Lung (tissue), 17 donors: ENCODE measurements at places on chromosomes 11 and 22.

- DNase-seq: no peak
These were observed 72.3 kb downstream of the ETS1 start for GRCh38 chr11:128515086-128515485.

- DNase-seq: no peak
These were observed 275.2 kb upstream of the KIRREL3 start for GRCh38 chr11:127275774-127276173.

DNA sequence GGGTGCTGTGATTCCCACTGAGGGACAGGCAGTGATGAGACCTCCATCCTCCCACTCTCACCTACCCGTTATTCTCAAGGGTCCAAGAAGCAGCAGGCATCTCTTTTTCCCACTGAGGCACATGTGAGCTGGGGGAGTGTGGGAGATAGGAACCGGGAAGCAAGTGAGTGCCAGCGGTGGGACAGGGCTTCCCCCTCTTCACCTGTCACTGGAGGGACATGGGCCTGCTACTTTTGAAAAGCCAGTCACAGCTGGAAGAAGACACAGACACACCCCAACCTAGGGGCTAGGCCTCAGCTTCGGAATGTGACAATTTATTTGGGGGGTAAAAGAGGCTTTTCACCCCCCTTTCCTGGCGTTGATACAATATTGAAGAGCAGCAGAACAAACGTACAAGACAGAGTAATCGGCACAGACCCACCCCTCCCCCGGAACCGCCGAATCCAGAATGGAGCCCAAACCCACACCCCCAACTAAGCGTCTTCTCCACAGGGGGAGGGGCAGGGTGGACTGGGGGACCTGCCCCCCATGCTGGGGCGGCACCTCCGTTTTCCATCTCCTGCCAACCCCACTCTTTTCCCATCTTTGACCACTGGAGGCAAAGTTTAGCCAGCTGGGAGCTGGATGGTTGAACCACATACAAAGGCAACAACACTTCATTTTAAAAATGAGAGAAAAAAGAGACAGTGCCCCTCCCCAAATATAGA, 10.7 kb downstream of the CBX6 start:
- DNase-seq: peak; percentile 47

GRCh38 chr22:35496768-35497312, 43.8 kb upstream of the RASD2 start:
- no peak for DNase-seq

GRCh38 chr11:20608934-20609333, 9.5 kb downstream of the SLC6A5 start:
- DNase-seq: no peak

- no peak for DNase-seq
These were observed 36.1 kb upstream of the SYT13 start for GRCh38 chr11:45322111-45322705.

DNA sequence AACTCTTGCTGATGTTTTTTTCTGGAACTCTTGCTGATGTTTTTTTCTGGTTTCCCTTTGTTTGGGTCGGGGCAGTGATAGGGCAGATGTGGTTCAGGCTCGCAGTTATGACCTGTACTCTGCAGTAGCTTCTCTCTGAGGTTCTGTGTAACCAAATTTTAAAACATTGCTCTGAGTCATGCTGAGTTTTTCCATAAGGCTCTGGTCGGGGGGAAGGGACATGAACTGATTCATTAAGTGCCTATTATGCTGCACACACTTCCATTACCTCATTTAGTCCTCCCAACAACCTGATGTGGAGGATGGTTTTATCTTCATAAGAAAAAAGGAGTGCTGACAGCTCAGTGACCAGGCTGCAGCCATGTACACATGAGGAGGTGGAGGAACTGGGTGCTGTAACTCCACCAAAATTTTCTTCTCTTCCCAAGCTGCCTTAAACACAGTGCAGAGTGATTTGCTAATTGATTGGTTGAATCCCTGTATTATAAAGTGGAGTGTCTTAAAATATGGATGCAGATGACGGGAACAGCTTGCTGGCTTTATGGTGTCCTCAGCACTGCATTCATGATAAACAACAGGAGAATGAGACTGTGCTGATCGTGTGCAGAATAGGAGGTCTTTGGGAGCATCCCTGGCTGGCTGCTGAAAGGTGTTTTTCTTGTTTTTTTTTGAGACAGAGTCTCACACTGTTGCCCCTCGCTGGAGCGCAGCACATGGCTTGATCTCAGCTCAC, 19.1 kb downstream of the TNRC6B start:
- DNase-seq: no peak

- no peak for DNase-seq
These were observed 11.9 kb downstream of the KLHL35 start for GRCh38 chr11:75421035-75421602.

DNA sequence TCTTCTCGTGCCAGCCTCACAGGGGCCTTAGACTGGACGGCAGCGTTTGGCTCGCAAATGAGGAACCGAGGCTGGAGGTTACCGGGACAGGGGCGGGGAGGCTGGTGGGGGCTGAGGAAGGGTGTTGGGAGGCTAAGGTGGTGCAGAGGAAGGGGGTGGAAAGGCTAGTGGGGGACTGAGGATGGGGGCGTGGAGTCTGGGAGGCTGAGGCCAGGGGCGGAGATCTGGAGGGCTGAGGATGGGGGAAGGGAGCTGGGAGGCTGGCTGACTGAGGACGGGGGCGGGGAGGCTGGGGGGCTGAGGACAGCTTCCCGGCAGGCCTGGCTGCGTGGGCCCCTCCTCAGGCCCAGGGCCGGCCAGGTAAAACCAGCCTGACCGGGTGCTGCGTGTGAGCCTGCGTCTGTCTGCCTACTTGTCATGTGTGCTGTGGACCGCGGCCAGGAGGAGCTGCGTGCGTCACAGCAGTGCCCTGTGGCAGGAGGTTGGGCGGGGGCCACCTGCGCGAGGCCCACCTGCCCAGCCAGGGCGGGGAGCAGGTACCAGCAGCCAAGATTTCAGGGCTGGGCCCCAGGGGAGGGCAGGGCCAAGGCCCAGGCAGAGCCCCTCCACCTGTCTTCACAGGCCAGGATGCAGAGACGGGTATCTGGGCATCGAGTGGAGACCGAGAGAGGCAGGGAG, 9.4 kb upstream of the PIM3 start:
- DNase-seq: peak; percentile 95

- no peak for DNase-seq
These were observed 185.8 kb upstream of the POU2AF2 start for GRCh38 chr11:111059726-111060125.

- DNase-seq: no peak
These were observed 40.4 kb downstream of the RCN1 start for GRCh38 chr11:32131321-32131720.

GRCh38 chr11:132111838-132112237, 741.4 kb downstream of the NTM start:
- peak; percentile 31 for DNase-seq

GRCh38 chr11:130295657-130296056, 19.1 kb downstream of the ZBTB44 start:
- DNase-seq: no peak

DNA sequence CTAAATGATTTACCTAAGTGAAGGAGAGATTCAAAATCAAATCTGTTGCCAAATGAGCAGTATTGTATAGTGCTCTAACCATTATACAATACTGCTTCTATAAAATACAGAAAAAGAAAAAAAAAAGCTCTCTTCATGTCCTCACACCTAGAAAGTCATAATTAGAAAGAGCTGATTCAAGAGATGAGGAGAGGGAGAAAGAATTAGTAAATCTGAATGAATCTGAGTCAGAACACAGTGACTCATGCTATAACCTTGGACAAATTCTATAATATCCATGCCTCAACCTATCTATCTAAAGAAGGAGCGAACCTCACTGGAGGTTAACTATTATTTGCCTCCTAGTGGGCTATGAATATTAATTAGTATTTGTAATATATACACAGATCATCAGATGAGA, 29.4 kb downstream of the AMBRA1 start:
- no peak for DNase-seq

- DNase-seq: no peak
These were observed 709 bp downstream of the SSRP1 start for GRCh38 chr11:57335023-57335342.

- no peak for DNase-seq
These were observed 3.1 kb upstream of the OOSP4A start for GRCh38 chr11:59960502-59961381.

GRCh38 chr11:123197711-123198110, 2.7 kb upstream of the CLMP start:
- no peak for DNase-seq

- DNase-seq: no peak
These were observed 91.1 kb upstream of the KCNA4 start for GRCh38 chr11:30107899-30108298.

- DNase-seq: no peak
These were observed 86.8 kb downstream of the PTPRJ start for GRCh38 chr11:48066881-48067800.

DNA sequence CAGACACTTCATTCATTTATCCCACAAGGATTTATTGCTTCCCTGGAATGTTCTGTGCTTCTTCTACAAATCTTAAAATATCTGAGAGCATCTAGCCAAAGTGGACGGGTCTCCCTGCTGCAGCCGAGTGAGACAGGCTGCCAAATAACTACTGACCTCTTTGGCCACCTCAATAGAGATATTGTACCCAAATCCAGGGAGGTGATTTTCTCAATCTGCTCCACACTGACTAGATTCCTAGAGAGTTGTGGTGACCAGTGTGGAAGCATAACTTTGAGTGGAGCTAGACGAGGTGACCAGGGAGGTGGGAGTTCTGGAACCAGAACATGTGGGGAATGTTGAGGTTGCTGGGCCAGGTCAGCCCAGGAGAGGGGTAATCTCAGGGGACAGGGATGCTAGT, 77.5 kb downstream of the THAP12 start:
- DNase-seq: peak; percentile 38

GRCh38 chr11:111561791-111562325, 21.3 kb downstream of the LAYN start:
- DNase-seq: no peak

DNA sequence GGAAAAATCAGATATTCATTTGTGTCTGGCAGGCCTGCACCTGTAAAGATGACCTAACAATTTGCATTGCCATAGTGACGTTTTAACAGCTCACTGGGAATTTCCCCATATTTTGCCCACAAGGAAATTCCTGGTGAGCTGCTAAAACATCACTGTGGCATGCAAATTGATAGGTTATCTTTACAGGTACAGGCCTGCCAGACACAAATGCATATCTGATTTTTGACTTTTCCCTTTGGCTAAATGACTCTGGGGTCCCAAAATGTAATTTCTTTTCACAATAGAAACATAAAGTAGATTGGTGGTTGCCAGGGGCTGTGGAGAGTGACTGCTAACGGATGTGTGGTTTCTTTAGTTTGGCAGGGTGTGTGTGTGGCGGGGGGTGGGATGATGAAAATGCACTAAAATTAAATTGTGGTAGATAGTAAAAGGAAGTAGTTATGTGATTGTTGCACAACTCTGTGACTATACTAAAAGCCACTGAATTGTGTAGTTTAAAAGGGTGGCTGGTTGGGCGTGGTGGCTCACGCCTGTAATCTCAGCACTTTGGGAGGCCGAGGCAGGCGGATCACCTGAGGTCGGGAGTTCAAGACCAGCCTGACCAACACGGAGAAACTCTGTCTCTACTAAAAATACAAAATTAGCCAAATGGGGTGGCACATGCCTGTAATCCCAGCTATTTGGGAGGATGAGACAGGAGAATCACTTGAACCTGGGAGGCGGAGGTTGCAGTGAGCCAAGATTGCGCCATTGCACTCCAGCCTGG, 18.5 kb upstream of the FEZ1 start:
- no peak for DNase-seq

GRCh38 chr11:36635066-36635862, 37.2 kb upstream of the RAG2 start:
- no peak for DNase-seq

- DNase-seq: no peak
These were observed 191.6 kb upstream of the CADM1 start for GRCh38 chr11:115695677-115696364.

DNA sequence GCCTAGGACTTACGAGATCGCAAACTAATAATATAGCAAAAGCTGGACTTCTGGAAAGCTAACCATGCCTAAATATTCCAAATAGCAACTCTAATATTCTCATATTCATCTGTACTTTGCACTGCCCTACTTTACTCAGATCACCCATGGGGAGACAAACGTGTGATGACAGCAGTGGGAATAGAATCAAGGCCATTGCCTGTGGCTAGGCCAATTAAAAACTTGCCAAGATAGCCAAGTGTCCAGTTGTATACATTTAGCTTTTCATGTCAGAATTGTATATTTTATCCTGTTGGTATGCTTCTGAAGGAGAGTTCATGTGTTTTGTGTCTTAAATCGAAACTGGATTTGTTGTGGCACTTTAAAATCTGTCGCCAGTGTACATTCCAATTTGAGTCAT, 1.2 kb upstream of the CEP126 start:
- no peak for DNase-seq

- DNase-seq: peak; percentile 76
These were observed 4.5 kb upstream of the NOL12 start for GRCh38 chr22:37681556-37682049.

GRCh38 chr22:49111085-49111484, 716.6 kb downstream of the BRD1 start:
- DNase-seq: no peak

DNA sequence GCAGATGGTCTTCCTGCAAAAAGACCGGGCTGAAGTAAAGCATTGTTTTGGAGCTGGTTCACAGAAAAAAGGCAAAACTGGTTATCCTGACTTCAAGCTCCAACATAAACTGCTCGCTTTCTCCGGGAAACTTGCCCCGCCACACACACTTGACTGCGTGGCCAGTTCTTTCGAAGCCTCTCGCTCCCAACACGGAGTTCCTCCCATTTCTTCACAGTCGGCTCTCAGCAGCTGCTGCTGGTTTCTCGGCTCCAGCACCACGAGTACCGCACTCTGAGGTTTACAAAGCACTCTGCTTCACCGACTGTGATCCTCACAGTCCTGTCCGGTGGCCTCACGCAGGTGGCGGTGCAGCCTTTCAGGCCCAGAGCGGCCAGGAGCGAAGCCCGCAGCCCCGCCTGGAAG, 264 bp downstream of the CHEK1 start:
- DNase-seq: no peak

DNA sequence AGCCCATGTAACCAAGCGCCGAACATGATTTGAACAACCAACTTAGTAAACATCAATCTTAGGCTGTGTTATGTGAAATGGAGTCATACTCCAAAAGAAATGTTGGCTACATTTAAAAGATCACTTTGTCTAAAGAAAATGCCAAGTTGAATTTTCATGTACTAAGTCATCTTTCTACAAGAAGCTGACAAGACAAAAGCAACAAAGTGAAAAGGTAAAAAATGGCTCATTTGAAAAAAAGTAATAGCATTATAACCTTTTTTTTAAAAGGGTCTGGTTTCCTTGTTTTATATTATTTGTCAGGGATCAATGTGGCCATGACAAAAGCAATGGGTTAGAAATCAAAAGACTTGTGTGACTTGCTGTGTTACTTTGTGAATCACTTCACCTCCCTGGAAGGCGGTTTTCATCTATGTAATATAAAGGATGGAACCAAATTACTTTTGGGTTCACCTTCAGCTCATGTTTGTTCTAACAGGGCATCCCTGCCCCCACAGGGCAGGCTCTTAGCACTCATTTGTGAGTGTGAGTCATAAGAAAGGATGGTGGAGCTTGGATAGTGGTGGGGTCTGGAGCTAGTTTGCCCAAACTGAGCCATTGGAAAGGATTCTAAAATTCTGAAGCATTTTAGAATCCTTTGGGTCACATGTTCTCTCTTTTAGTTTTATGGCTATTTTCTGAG, 131.9 kb upstream of the MTMR2 start:
- DNase-seq: no peak

GRCh38 chr11:515131-515530, 8.1 kb upstream of the RNH1 start:
- no peak for DNase-seq
